ENCODE measurements at places on chromosomes 6 and 20. TPM values are rescaled to one million over a fixed set of nuclear protein-coding genes. Genes with fewer than 3 reads are reported as not detected.

DNA sequence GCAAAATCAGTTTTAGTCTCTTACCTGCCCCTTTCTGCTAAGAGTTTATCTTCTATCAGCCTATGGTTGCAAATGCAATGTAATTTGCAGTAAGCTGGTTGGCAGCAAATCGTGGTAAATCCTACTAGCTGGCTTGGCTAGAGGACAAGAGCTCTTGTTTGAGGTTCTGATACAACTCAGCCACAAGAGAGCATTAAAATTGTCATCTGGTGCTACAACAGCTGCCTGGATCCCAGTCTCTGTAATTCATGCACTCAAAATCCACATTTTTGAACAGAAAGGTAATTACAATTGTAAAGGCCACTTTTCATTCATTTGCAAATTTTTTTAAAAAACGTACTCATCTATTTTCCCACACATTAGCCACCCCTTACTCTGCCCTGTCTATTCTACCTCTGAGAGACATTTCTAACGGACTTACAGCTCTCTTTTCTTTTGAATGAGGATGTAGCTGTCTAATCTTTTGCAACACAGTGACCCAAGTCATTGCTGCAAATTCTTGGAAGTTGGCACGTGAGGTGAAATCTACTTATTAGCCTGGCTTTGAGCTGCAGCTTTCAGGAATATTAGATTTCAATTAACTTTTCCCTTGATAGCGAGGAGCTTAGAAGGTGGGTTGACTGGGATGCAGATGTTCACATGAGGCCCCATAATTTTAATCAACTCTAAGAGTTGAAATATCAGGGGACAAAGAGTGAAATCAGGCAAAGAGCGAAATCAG is 54.0 kb upstream of the FAM184A start:
- peaks cover 43% of the 10 kb centered on the region for H3K4me1 ChIP-seq
- H3K27me3 ChIP-seq: no peaks in the 10 kb centered on the region
- H3K36me3 ChIP-seq: no peaks in the 10 kb centered on the region
- DNase-seq: no peak

DNA sequence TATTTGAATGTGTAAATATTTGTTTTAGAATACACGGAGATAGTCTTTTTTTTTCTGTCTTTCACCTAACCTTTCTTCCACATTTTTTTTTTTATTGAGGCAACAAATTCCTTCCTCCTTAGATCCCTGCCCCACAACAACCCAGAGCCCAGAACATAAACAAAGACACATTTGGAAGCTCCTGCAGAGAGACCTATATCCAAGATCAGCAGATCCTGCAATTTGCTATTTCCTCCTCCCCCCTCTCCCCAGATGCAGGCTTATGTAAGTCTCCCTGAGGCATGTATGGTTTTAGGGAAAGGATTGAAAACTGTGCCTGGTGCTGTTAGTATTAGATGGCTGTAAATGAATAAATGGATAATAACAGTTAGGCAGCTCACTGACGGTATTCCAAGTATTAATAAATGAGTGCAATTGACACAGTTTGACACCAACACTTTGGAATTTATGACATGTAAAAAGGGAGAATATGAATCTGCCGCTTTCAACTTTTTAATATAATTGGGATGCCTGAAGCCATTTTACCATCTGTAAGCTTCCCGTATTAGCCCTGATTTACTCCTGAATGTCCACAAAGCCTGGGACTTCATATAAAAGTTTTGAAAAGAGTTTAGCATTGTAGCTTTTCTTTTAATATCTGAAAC is 608.3 kb upstream of the CITED2 start:
- H3K4me1 ChIP-seq: peaks cover 10% of the 10 kb centered on the region
- DNase-seq: no peak
- H3K27me3 ChIP-seq: no peaks in the 10 kb centered on the region

SLX4IP gene
- 11.1 TPM for total RNA-seq

CD93 gene
- 0.07 TPM for total RNA-seq

DNA sequence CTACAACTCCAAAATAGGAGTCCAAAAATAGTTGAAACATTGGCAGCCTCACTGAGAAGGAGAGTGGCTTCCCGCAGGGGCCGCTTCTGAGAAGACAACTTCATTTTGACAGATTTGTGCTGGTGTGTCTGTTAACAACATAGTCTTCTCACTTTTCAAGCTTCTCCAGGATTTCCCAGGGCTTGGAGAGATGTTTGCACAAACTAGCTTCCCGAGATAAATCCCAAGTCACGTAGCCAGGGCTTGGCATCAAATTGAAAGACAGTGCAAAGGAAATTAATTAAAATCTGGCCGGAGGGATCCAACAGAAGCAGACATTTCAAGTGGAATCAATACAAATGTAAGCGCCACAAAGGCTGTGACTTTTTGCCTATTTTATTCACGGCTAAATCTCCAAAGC is 630.2 kb downstream of the DHX35 start:
- no peak overlapping the region for H3K27ac ChIP-seq
- H3K4me1 ChIP-seq: no peaks in the 10 kb centered on the region

DNA sequence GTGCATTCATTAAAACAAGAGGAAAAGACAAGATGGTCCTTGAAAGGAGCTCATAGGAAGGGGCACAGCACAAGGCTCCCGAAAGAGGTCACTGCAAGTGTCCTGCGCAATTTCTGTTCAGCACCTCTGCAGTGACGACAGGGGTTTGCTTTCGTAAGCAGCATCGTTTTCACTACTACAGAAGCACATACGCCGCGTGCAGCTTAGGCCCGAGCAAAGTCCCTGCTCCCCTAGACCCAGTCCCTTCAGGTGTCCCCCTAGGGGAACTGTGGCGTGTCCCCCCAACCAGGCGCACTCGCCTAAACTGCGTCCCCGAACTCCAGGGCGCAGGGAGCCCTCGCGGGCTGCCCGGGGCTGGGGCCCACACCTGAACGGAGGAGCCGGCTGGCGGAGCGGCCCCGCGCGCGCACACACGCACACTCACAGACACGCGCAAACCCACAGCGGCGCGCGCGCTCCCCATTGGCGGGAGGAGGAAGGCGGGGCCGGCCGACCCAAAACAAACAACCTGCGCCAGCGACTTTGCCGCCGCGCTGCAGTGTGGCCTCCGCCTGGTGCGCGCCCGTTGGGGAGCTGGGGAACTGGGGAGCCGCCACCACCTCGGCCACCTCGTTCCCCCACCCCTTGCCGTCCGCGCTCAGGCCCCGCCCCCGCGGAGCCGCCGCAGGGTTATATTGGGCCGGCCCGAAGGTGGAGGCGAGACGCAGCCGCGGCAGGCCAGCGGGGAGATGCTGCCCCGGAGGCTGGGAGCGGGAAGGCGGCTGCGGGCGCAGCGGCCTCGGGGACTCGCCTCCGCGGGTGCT is at the start of gene FOXQ1:
Gene FOXQ1 (plus strand): TSS at position 699 of the 803 bp plus-strand sequence. CDS start 607 bp downstream, outside the sequence.
- no peak within 1 kb of the TSS for H3K27ac ChIP-seq
- H3K4me3 ChIP-seq: peak within 1 kb of the TSS; percentile 27
- no peaks in the 10 kb centered on the region for H3K27me3 ChIP-seq

Measured in HCT116 (cell line).